HEK293T (cell line): ENCODE measurements at places on chromosomes 4 and X.

- no peak for DNase-seq
These were observed 1317.2 kb downstream of the PCDH7 start for GRCh38 chr4:32037399-32037798.

GRCh38 chr4:84962102-84962501, 4.4 kb downstream of the WDFY3 start:
- no peak for DNase-seq

DNA sequence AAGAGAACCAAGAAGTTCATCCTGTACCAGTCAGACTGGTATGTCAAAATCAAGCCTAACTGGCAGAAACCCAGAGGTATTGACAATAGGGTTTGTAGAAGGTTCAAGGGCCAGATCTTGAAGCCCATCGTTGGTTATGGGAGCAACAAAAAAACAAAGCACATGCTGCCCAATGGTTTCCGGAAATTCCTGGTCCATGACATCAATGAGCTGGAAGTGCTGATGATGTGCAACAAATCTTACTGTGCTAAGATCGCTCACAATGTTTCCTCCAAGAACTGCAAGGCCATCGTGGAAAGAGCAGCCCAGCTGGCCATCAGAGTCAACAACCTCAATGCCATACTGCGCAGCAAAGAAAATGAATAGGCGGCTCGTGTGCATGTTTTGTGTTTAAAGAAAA, 172.7 kb upstream of the MED14 start:
- no peak for DNase-seq

GRCh38 chr4:124757126-124757525, 44.6 kb upstream of the ANKRD50 start:
- DNase-seq = no peak

DNA sequence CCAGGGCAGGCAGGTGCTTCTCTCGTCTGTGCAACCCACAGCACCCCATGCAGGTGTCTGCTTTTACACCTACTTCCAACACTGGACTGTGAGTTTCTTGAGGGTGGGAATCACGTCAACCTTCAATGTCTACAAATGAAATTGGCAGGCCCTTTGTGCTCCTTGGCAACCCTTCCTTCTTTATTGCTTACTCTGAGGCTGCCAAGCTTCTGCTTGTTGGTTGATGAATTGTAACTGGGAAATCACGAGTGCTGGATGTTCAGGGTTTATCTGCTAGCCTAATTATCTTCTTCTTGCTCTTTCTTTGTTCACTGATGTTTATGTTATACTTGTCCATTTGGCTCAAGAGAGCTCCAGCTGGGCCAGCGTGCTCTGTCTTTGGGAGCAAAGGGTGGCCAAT, 2.5 kb upstream of the DGAT2L6 start:
- no peak for DNase-seq
